Liver (tissue), 10 donors: ENCODE measurements at places on chromosomes 12 and 14. TPM values are rescaled to one million over a fixed set of nuclear protein-coding genes. Genes with fewer than 3 reads are reported as not detected.

Gene IFNG-AS1
- polyA plus RNA-seq: 0.24 TPM

DNA sequence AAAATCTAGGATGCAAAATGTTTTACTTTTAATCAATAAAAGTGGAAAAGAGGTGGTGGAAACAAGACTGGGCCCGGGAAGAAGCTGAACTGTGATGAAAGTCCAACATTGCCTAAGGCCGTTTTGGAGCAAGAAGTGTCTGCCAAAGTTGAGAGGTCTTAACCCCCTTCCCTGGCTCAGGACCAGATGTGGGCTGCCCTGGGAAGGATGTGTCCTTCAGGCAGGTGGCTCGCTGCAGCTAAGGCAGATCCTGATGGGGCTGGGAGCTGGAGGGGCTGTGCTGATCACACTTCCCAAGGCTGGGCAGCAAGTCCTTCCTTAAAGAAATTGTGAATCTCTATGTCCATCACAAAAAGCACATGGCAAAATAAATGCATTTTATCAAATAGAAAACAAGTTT, 581.6 kb downstream of the GALC start:
- H3K4me3 ChIP-seq: no peak overlapping the region
- H3K36me3 ChIP-seq: no peaks in the 10 kb centered on the region
- H3K27ac ChIP-seq: no peak overlapping the region
- DNase-seq: no peak

DNA sequence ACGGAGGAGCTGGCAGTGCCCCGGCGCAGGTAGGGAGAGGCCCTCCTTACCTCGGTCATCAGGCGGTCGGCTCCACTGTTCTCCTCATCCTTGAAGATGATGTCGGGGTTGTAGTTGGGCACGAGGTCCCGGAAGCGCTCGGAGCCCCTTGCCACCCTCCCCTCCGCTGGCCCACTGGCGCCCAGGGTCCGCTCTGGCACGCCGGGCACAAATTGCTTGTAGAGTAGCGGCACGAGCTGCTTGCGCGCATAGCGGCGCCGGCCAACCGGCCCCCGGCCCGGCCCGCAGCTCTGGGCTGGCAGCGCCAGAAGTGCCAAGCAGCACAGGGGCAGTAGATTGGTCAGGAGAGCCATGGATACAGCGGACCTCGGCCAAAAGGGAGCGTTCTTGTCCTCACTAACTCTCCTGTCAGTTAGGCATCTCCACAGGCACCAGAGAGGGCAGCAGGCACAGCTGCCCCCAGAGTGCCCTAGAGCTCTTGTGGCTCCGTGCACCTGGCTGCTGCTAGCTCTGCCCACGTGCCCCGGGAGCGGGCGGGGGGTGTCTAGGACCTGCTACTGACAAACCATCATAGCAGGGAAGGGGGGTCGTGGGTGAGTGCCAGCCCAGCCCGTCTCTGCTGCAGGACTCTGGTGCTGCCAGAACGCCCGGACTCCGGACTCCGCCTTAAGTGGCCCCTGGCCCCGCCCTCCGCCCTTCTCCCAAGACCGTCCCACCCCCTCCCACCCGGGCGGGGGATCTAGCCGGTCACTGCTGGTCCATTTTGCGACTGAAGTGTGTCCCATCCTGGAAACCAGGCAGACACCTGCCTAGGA, at the start of gene DHH:
Gene DHH (minus strand): TSS at position 642 of the 815 bp plus-strand sequence. CDS start 289 bp downstream, at position 353.
- H3K4me3 ChIP-seq: no peak within 1 kb of the TSS
- H3K4me1 ChIP-seq: peaks cover 21% of the 10 kb centered on the region
- peaks cover 14% of the 10 kb centered on the region for H3K36me3 ChIP-seq
- H3K27me3 ChIP-seq: peaks cover 2% of the 10 kb centered on the region
- no peak within 1 kb of the TSS for H3K27ac ChIP-seq
- DNase-seq: no peak

DNA sequence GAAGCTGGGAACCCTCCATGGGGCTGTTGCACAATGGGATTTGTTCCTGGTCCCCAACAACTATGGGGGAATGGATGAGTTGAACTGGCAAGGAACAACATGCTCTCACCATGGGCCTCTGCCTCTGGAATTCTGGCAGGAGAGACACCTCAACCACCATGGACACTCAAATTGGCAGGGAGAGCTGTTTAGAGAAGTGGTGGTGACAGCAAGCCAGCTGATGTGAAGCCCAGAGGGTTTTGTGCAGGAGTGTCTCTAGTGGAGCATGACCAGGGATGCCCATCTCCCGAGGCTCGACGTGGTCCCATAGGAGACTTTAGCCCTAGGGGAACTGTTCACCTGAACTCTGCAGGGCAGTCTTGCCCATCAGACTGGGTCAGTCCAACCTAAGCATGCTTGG, 345.2 kb upstream of the CCDC196 start:
- no peak for DNase-seq
- H3K4me3 ChIP-seq: no peak overlapping the region
- H3K36me3 ChIP-seq: no peaks in the 10 kb centered on the region
- H3K27ac ChIP-seq: no peak overlapping the region
- H3K27me3 ChIP-seq: no peaks in the 10 kb centered on the region

- H3K4me3 ChIP-seq: no peak overlapping the region
- H3K27ac ChIP-seq: no peak overlapping the region
- H3K4me1 ChIP-seq: no peaks in the 10 kb centered on the region
- no peak for DNase-seq
- no peaks in the 10 kb centered on the region for H3K27me3 ChIP-seq
These were observed 7.3 kb downstream of the IFI27 start for GRCh38 chr14:94117856-94118255.

DNA sequence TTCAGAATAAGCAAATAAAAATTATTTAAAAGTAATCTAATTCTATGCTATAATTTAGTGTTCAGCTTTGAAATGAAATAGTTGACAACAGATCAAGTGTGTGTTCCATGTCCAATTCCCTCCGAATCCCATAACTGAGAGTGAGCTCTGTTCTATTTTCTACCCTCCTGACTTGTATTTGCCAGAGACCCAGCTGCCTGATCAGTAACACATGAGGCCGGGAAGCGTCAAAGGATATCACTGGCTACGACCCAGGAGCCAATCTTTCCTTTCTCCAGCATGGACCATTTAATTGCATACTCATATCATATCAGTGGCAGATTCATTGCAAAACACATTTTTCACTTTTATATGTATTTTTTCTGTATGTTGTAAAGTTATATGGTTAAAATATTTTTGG, 108.8 kb upstream of the TSPAN8 start:
- H3K27ac ChIP-seq: no peak overlapping the region
- no peaks in the 10 kb centered on the region for H3K36me3 ChIP-seq
- H3K4me3 ChIP-seq: no peak overlapping the region
- no peaks in the 10 kb centered on the region for H3K27me3 ChIP-seq

DNA sequence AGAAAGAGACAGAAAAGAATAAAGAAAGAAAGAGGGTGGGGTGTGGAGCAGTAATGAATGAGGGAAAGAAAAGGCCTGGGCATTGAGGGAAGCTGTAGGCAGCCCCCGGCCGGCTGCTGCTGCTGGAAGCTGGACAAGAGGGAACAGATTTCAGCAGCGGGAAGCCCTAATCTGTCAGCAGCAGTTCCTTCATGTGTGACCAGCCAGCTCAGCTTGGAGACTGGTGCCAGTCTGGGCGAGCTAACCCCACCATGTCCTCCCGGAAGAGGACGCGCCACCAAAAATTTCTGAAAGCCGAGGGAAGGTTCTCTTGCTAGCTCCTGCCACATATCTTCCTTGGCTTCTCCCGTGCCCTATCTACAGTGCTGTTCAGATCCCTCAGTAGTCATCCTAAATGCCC, 236.8 kb downstream of the GRIN2B start:
- H3K27ac ChIP-seq: no peak overlapping the region
- H3K27me3 ChIP-seq: no peaks in the 10 kb centered on the region
- H3K36me3 ChIP-seq: no peaks in the 10 kb centered on the region
- DNase-seq: no peak
- H3K4me1 ChIP-seq: no peaks in the 10 kb centered on the region

- no peaks in the 10 kb centered on the region for H3K27me3 ChIP-seq
- no peak overlapping the region for H3K4me3 ChIP-seq
- H3K4me1 ChIP-seq: no peaks in the 10 kb centered on the region
- H3K27ac ChIP-seq: no peak overlapping the region
These were observed 849.8 kb downstream of the TMTC2 start for GRCh38 chr12:83536496-83536895.

- H3K4me3 ChIP-seq: no peak overlapping the region
- no peak overlapping the region for H3K27ac ChIP-seq
- H3K4me1 ChIP-seq: no peaks in the 10 kb centered on the region
- H3K36me3 ChIP-seq: no peaks in the 10 kb centered on the region
- DNase-seq: no peak
- no peaks in the 10 kb centered on the region for H3K27me3 ChIP-seq
These were observed 50.6 kb upstream of the FUT8 start for GRCh38 chr14:65361920-65362319.
